ENCODE measurements at places on chromosomes 7 and 10.
A peak's percentile ranks its signal among the peaks of the same experiment; 100 is the strongest.

- peak; percentile 11 for DNase-seq
These were observed 69.3 kb downstream of the AP3M1 start for GRCh38 chr10:74081192-74081803.

- DNase-seq: no peak
These were observed 6.9 kb upstream of the AOC1 start for GRCh38 chr7:150845421-150845861.

GRCh38 chr7:155208681-155209477, 88.8 kb upstream of the INSIG1 start:
- no peak for DNase-seq

DNA sequence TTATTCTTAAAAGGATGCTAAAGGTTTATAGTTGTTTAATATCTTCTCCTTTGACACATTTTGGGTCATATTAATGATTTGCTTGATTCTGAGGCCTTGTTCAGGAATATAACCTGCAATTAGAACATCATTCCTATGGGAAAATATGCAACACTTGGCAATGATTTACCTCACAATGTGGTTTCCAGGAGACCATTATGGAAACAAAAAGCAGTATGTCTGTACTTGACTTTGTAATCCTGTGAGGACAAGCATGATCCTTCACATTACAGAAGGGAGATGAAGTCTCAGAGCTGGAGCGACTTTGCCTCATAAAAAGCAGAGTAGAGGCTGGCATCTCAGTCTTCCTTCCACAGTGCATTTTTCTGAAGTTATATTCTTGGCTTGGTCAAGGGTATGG, 57.0 kb upstream of the CDCA7L start:
- no peak for DNase-seq

GRCh38 chr10:58701405-58702135, 188.9 kb downstream of the BICC1 start:
- DNase-seq: no peak

DNA sequence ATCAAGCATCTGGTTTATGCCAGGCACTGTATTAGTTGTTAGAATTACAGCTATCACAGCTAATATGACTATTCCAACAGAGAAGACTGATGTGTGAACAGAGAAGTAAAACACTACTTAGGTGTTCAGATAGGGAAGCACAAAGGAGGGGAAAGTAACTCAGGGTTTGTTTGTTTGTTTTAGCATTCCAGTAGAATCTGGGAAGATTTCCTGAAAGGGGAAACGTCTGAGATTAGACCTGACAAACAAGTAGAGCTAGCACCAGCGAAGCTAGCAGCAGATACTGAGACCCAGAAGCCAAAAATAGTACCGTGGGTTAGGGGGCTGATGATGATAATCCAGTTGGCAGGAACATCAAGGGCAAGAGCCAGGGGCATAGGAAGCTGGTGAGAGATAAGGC, 28.8 kb upstream of the KLHL7 start:
- no peak for DNase-seq
